T follicular helper cell (primary cell): ENCODE measurements at places on chromosomes 6 and 20.
A peak's percentile ranks its signal among the peaks of the same experiment; 100 is the strongest.

- DNase-seq: no peak
These were observed 245.1 kb upstream of the RSPO3 start for GRCh38 chr6:126873351-126873750.

DNA sequence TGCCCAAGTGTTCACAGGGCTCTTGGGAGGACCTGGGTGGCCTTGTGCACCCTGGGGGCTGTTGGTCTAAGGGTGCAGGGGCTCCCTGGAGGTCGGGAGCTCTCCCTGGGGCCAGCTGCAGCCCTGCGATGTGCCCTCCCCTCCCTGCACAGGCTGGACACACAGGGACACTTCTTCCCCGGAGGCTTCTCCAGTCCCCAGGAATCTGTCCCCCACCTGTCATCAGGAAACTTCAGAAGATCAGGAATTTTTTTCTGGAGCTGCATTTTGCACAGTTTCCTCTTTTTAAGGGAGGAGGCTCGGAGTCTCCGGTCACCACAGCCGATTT, 66.9 kb upstream of the BHLHE23 start:
- no peak for DNase-seq

- DNase-seq: peak; percentile 60
These were observed 2.7 kb downstream of the C20orf204 start for GRCh38 chr20:64038565-64039292.

DNA sequence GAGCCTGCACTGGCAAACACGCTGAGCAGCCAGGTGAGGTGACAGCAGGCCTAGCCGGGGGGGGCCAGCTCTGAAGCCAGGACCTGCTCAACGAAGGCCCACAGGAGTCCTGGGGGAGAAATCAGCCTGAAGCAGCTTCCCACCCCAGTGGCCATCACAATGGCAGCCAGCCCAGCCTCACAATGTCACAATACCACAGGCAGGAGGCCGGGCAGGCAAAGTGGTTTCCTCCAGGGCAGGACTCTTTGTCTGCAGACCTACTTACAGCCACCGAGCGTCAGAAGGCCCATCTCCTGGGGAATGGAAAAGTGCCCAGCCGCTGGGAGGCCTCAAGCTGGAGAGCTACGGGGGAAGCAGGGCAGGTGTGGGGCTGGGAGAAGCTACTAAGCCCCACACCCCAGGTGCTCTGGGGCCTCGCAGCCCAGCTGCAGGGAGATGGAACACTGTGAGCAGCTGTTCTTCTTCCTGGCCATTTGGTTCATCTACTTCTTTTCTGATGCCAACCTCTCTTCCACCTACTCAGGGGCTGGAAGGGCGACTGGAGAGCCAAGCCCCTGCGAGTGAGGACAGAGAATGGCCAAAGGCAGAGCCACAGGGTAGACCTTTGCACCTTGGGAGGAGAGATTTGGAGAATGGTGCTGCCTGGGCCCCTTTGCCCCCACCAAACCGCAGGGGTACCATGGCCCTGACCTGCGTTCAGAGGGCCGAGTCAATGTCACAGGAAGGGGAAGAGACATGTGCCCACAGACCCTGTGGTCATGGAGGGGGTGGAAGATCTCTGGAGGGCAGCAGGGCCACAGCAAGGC, 22.3 kb upstream of the AVP start:
- no peak for DNase-seq

DNA sequence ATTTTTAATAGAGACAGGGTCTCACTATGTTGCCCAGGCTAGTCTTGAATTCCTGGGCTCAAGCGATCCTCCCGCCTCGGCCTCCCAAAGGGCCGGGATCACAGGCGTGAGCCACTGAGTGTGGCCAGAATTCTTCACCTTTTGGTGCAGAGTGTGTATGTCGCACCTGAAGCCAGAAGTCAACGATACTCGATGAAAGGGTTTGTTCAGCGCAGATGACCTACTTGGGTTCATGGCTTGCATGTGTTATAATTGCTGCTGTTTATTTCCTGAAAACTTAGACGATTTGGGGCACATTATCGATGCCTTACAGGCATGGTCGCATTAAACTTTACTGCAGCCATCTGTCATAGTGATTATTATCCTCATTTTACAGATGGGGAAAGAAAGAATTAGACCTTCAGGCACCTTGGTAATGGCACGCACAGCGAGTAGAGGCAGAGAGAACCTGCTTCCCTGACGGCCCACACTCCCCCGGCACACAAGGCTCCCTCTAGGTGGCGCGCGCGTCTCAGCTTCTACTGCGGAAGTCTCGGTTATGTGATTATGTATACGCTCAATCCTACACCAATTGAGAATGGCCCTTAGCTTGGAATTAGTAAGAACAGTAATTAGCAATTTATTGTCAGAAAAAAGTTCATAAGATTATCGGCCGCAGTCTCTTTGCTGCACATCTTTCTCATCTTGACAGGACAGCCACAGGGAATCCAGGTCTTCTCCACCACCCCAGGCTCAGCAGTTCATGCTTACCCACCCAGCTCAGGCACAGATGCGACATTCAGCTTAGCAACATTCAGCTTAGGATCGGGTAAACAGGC, 212.8 kb upstream of the PROKR2 start:
- DNase-seq: peak; percentile 73

DNA sequence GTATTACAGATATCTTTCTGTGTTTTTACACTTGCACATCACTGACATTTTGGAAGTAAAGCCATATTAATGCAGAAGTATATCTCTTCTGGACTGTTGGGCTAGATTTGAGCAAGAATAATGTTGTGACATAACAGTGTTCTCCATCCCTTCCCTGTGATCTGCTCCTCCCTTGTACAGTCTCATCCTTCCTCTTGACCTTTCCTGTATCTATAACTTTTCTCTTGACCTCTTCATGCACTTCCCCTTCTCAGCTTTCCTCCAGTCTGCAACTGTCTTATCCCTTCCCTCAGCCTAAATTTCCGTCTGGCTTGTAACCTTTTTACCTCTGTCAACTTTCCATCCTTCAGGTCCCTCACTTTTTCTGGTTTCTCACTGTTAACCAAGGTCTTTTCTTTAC, 29.8 kb downstream of the NCOA3 start:
- DNase-seq: no peak

GRCh38 chr20:57576002-57576401, 15.1 kb downstream of the PCK1 start:
- DNase-seq: no peak

GRCh38 chr20:46683668-46683938, 5.6 kb downstream of the TP53RK start:
- no peak for DNase-seq
